ENCODE measurements at places on chromosomes 12 and 14.

GRCh38 chr12:69894800-69895383, 69.9 kb downstream of the MYRFL start:
- DNase-seq = no peak

DNA sequence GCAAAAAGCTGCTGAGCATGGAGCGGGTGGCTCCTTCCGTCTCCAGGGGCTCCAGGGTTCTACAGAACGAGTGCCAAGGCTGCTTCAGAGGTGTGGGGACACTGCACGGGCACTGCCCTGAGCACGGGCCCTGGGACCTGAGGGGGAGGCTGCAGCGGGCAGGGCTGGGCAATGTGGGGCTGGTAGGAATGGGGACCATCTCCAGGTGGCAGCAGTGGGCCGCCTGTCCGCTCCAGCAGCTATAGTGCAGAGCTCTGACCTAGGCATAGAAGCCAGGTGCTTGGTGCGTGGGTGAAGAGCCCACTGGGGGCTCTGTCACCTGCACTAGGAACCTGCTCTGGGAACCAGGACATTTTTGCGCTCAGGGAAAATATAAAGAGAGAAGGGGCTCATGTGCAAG, 22.3 kb downstream of the HDAC7 start:
- DNase-seq = no peak

GRCh38 chr14:24362241-24362960, 5.6 kb upstream of the NFATC4 start:
- no peak for DNase-seq

- peak; percentile 11 for DNase-seq
Observed at GRCh38 chr12:6962285-6963015, 8.0 kb downstream of the PHB2 start.

DNA sequence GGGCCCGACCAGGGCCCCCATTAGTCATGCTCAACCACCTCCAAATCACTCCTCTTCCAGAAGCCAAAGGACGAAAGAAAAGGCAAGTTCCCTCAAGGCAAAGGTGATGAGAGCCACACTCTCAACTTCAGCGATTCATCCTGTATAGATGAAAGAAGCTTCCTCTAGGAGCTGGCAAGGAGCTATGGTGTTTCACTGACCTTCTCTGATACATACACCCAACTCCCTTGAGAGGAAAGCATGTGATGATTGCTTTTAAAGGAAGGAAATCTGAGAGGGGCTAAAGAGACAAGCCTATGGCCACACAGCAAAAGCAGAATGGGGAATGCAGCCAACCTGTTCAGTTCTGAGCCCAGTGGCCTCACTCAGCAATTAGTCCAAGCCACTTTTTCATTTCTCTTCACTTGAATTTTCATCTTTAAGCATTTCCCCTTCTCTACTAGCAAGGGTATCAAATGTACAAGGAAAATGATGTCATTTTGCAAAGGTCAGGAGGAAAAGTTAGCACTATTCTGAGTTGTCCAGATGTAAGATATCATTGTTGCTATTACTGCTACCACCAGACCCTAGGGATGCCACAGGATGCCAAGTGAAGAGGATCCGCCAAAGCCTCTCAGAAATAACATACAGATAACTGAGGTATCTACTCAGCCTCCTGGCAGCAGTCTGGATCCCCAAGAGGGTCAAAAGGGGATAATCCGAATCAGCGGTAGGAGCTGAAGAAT, 82.5 kb downstream of the MAP3K9 start:
- no peak for DNase-seq

DNA sequence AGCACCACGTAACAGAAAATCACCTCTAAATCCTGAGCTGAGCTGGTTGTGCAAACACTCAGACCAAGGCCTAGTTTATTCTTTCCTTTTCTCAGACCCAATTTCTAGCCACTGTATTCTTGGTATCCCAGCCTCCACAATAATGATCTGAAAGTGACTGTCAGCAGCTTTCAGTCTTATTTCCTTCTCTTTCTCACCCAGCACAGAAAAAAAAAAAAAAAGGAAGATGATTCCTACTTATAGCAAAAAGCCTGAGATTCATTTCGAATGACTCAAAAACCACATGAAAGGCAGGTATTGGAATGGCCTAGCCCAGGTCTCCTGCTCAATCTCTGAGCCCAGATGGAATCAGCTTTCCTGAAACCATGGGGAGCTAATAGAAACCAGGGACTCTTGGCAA, 298.6 kb upstream of the PPFIA2 start:
- no peak for DNase-seq

GRCh38 chr12:45987340-45987727, 3.0 kb downstream of the SCAF11 start:
- DNase-seq = no peak

GRCh38 chr14:21771671-21772070, 98.1 kb upstream of the OR4E1 start:
- no peak for DNase-seq

- DNase-seq = no peak
Observed at GRCh38 chr14:101029668-101030290, 126.3 kb upstream of the RTL1 start.

DNA sequence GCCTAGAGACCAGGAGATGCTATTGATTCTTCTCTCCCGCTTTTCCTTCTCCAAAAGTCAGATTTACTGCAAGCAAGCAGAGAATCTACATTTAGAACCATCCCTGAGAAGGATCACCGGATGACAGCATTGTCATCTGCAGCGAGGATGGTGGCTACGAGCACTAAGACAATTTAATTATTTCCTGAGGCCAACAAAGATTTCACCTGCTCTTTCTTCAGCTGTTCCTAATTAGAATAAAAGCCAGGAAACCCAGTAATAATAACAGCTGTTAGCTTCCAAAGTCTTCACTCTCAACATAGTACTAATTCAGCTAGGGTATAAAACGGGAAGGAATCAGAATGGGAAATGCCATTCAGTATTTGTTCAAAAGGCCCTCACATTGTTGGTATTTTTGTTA, 53.3 kb downstream of the TMTC1 start:
- DNase-seq = no peak

GRCh38 chr12:94879542-94879941, 124.0 kb downstream of the NDUFA12 start:
- DNase-seq = no peak

DNA sequence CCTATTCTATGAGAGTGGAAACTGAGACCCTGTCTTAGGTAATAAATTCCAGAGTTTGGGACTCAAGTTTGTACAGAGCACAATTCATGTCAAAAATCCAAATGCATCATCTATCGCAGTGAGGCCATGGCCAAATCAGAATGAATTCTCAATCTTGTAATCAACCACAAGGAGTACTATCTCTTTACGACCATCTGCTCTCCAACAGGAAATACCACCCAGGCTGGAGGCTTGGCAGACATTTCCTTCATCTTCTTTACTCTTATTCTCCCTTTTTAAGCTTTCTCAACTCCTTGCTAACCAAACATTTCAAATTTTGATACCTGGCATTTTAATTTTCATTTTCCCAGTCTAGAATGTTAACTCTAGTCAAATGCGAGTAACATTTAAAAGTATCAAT, 32.7 kb upstream of the RNU6-7 start:
- DNase-seq = no peak

GRCh38 chr12:25236190-25236589, 14.5 kb downstream of the KRAS start:
- no peak for DNase-seq

DNA sequence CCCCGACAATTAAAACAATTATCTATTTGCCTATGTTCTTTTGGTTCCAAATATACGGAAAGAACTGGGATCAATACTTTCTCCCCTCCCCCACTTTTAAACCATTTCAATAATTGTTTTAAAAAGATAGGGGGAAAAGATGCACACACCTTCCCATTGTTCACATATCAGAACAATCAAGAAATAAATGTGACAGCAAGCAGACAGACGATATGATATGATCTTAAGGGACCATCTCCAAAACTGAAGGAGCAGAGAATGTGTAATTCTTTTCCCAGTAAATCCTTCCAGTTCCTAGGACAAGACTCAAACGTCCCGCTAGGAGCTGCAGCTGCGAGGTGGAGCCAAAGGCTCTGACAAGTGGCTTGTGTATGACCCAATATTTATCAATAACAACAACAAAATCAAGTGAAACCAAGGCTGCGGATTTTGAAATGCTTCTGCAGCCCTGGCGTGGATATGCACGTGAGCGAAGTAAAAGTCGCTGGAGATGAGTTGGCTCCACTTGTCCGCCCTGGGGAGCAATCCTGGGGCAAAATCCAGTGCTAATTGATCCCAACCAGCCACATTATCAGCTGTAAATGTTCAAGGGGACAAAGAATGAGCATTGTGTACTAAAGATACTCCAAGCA, 8.2 kb upstream of the FOXG1 start:
- no peak for DNase-seq

DNA sequence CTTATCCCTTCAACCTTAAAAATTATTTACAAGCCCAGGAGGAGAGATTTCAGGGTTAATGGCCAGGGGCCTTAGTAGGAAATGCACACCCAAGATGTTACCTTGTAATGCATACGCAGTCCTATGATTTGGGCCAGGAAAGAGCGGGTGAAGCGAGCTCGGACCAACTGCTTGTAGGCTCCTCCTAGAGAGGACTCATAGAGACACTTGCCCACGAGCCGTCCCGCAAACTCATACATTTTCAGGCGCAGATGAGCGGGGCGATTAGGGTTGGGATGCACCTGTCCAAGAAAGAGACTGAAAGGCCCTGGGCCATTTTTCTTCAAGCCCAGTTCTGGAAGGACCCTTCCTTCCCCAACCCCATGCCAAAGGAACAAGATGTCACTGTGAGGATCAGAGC, 43.0 kb downstream of the AREL1 start:
- DNase-seq = no peak

- no peak for DNase-seq
Observed at GRCh38 chr14:67263499-67264149, 22.4 kb downstream of the PALS1 start.

- DNase-seq = no peak
Observed at GRCh38 chr12:65668981-65669695, 155.1 kb upstream of the HMGA2 start.

DNA sequence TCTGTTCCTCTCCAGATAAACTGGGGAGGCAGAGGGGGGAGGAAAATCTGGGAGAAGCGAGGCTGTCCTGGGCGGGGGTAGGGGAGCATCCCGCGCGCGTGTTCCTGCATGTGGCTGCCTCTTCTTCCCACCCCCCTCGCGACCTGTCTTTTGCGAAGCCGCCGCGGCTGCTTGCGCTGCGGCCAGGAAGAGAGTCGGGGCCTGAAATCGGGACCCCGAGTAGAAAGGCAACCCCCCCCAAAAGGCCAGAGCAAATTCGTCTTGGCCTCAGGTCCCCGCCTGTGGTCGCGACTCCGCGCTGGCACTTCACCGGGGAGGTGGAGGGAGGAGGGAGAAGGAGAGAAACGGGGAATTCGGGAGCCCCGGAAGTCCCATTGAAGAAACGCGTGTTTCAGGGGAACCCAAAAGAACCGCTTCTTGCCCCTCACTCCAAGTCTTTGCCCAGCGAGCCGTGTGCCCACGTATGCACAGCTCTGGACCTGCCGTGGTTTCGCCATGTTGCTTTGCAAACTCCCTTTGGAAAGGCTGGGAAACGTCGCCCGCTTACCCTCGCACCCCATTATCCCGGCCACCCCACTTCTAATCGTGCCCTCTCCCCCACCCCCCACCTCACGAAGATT, 944 bp downstream of the CCND2 start:
- no peak for DNase-seq

GRCh38 chr12:65156366-65156841, 13.0 kb upstream of the LEMD3 start:
- DNase-seq = no peak

- DNase-seq = no peak
Observed at GRCh38 chr12:6697584-6698351, 2.8 kb downstream of the PIANP start.

- no peak for DNase-seq
Observed at GRCh38 chr14:67766035-67766680, 50.2 kb downstream of the ZFYVE26 start.

GRCh38 chr12:26651566-26652188, 181.3 kb downstream of the ITPR2 start:
- peak; percentile 18 for DNase-seq

DNA sequence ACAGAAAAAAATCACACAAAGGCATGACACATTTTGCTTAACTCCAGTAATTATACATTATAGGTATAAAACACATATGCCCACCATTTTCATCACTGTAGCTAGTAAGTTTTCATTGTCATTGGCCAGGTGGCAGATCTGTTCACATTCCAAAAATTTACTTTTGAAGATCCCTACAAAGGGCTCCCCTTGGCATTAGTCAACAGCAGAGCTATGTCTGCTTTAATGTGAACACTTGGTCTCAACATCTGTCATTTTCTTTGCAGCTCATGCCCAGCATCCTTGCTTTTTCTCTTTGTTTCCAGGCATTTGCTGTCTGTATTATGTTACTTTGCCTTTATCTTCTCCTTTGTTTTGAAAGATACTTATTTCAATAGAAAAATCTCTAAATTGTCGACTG, 519.1 kb upstream of the FOXG1 start:
- no peak for DNase-seq

DNA sequence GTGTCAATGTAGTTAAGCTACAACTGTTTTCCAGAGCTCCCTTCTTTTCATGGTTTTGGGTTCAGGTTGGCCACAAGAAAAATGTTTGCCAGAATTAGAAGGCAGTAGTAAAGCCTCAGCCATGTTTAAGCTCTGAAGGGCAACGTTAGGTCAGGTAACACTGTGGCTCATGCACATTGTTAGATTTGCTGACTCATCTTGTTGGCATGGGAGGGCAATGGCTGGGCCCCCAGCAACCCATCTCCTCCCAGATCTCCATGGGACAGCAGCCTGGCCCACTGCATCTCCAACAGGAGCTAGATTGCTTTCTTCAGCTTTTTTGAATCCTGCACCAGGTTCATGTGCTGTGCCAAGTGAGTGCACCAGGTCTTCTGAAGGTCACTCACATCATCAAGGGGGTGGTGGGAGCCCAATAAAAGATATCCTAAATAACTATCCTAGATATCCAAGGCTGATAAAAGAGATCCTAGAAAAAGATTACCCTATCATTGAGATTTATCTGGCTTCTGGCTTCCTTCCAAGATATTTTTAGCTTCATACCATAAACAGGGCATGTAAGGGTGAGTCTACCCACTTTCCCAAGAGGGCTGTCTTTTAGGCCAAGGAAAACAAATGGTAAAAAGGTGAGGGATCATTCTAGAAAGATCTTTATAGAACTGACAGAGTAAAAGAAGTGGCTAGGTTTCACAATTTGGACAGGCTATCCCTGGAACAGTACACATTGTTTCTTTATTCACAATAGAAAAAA, 28.9 kb downstream of the PTGER2 start:
- no peak for DNase-seq

All from activated T-helper 2 cell treated with anti-CD3 and anti-CD28 coated beads, Interferon-gamma antibody, Interleukin-2, Interleukin-4, amounts not matched to agents 10 μg/mL and 5 μg/mL and 100 μg/mL, durations not matched to agents 14 hours and 24 hours and 36 hours (primary cell).